ENCODE measurements at places on chromosomes 6 and 20.

- DNase-seq: no peak
These were observed 21.7 kb upstream of the TAGAP start for GRCh38 chr6:159066483-159066882.

DNA sequence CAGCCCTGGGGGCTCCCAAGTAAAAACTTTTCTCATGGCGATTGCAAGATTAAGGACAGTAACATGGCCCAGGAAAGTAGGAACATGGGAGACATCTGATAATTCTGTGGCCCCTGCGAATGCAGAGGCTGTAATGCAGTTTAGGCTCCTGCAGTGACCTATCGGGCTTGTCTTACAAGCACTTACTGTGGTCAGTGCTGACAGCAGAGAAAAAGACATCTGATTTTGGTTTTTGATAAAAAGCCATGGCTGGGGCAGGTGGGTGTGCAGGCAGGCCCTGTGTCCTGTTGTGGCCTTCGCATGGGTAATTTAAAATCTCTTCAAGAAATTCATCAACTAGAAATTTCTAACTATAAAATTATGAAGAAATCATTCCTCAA is 19.3 kb upstream of the CCN6 start:
- no peak for DNase-seq

DNA sequence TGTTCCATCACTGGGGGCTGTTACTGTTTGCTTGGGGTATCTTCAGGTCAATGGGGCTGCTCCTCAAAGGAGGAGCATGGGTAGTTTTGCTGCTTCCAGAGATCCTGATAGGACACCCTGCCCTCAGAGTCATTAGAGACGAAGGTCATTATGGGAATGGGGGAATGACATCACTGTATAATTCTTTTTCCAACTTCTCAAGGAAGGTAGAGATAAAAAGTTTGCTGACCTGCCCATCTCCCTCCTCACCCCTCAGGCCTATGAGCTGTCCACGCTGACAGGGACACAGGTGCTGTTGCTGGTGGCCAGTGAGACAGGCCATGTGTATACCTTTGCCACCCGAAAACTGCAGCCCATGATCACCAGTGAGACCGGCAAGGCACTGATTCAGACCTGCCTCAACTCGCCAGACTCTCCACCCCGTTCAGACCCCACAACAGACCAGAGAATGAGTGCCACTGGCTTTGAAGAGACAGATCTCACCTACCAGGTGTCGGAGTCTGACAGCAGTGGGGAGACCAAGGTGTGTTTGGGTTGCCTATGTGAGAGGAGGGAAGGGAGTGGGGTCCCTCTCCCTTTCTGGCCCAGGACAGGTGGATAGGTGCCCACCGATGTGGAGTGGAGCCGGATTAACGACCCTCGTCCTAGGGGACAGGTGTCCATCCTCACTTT is 2.7 kb downstream of the SRF start:
- DNase-seq: no peak

DNA sequence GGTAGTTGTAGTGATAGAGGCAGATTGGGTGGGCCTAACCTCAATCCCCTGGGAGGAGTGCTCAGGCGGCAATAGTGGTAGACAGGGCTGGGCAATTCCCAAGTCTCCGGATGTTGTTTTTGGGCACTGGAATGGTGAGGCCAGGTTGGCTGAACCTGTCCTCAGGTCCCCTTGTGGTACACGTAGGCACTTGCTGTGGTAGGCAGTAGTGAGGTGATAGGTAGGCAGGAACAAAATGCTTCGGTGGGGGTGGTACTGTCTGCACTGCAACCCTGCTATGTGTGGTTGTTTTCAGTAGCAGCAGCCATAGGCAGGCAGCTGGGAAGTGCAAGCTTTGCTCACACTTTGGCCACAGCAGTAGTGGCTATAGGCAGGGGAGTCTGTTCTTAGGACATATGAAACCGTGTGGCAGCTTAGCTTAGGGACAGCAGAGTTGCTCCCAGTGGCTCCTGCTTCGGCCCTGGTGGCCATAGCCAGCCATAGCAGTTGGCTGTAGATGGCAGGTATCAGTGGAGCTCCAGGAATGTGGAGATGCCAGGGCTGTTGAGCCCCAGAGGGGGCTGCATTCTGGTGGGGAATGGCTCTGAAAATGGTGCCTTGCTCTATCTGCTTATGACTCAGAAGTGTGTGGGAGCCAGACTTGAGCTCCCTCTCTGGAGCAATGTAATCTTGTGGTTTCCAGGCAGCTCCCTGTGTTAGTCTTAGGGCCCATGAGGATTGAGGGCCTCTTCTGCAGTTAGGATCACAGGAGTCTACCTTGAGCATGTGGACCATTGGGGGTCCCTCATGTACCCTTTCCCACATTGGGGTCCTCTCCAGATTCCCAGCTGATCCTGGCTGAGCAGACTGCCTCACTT is 241.8 kb upstream of the BMP2 start:
- no peak for DNase-seq

GRCh38 chr6:123635144-123635543 is 1.6 kb downstream of the TRDN start:
- DNase-seq: no peak

DNA sequence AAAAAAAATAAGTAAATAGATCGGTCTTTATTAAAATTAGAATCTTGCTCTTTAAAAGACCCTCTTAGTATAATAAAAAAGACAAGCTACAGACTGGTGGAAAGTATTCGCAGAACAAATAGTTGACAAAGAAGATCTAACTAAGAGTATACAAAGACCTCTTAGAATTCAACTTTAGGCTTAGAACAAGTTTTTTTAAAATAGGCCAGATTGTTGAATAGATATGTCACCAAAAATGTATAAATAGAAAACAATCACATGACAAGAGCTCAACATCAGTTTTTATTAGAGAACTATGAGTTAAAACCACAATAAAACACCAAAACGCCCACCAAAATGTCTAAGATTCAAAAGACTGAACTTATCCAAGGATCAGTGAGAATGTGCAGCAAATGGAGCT is 632.7 kb upstream of the PTCHD4 start:
- DNase-seq: no peak

- no peak for DNase-seq
These were observed 24.1 kb downstream of the NPEPL1 start for GRCh38 chr20:58716476-58717277.

DNA sequence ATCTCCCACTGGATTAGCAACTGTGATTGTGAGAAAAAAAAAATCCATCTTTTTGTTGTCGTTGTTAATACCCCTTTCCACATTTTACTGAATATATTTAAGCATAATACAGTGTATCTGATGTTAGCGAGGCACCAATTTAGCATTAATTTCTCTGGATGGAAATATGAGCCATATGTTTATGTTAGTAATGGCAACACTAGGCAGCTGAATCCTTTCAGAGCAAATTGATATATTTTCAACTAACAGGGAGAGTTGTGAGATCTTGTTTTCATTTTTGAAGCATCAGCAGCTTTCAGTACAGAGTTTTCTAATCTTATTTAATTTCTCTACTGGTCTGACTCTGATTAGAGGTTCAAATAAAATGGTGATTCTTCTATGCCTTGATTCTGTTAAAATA is 84.8 kb upstream of the HDAC2 start:
- DNase-seq: no peak

GRCh38 chr20:2767768-2768631 is 32.4 kb downstream of the CPXM1 start:
- DNase-seq: no peak

DNA sequence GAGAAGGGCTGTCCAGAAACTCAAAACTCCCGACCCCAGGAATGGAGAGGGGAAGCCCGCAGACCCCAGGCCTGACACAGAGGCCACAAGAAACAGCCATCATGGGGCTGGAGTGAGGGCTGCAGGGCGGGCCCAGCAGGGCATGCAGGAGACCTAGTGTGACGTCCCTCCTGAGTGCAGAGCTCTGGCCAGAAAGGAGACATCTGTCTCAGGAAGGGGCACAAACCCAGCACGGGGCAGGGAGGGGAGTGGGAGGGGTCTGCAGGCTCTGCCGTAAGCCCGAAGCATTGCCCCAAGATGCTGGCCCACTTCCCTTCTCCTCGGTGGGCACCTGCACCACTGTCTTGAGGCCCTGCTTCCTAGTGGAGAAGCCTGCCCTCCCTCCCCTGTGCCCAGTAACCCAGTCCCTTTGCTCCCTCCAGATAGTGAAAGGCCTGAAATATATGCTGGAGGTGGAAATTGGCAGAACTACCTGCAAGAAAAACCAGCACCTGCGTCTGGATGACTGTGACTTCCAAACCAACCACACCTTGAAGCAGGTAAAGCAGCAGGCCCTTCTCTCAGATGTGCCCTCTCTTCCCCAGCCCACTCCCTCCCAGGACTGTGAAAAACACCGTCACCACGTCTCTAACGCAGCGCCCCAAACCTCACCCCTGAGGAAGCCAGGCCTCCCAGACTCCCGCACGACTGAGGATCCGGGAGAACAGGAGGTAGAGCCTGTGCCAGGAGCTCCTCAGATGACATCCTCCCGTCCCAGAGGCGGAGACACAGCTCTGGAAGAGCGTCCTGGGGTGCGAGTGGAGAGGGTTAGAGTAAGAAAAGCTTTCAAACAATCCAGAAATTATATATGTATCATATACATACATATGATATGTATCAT is 9.7 kb downstream of the CST7 start:
- no peak for DNase-seq

DNA sequence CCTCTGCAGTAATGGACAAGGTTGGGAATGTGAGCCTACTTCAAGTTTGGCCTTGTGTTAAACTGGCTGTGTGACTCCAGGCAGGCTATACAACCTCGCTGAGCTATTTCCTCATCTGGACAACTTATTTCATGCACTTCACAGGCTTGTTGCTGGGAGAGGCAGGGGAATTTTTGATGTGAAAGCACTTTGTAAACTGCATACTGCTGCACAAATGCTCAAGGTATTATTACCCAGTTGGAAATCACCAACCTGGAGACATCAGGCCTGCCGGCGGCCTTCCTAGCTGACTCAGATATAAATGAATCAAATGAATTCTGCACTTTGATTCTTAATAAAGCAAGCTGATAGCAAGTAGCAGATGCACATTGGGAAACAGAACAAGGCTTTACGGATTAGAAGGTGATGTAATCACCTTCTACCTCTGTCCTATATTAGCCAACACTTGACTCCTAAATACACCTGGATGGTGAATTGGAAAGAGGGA is 10.1 kb downstream of the JARID2 start:
- DNase-seq: no peak

- DNase-seq: no peak
These were observed 92.2 kb downstream of the BACH2 start for GRCh38 chr6:90204327-90205056.

DNA sequence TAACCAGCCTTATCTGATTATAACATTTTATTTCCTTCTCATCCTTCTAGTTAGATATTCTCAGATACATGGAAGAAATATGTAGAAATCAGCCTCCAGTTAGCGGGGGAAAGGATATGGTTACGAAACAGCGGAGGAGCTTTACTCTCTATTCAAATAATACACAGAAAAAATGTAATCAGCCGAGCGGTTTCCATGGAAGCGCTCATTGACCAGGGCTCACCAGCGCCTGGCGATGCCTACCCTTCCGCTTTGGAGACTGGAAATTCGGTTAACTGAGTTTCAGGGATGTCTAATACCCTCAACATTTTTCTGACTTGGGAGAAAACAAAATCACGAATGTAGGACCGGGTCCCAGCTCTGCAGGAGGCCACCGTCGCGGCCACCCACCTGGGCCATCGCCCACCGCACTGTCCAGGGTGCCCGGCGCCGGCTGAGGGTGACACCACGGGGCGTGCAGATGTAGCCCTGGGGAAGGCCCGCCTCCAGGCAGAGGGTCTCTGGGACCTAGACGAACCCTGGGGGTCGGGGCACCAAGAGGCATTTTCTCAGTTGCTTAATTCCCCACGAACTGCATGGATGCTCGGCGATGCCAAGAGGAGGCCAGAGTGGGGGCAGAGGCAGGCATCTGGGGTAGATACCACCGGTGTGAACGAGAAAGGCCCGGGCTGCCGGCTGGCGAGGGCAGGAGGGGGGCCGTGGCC is 1.7 kb downstream of the PRR18 start:
- no peak for DNase-seq

DNA sequence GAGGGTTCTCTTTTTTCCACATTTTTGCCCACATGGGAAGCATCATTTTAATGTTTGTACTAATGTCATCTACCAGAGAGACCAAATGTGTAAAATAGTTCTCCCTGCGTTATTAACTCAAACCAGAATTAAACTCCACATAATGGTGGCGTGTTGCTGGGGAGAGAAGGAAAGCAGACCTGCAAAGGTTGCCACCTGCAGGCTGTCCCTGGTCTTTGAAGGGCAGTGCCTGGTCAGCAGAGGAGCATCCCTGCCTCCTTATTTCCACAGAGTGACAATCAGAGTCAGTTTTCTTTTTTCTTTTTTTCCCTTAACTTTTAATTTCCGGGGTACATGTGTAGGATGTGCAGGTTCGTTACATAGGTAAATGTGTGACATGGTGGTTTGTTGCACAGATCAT is 214.5 kb downstream of the TBX18 start:
- DNase-seq: no peak

- no peak for DNase-seq
These were observed 67.9 kb downstream of the STK35 start for GRCh38 chr20:2169456-2170088.

GRCh38 chr6:33583591-33584155 is 3.6 kb upstream of the BAK1 start:
- DNase-seq: no peak
